ENCODE measurements at places on chromosomes 13 and 19. TPM values are rescaled to one million over a fixed set of nuclear protein-coding genes. Genes with fewer than 3 reads are reported as not detected.

Gene MCF2L
- 0.57 TPM for total RNA-seq

Gene SIAH3
- total RNA-seq = not detected

Gene CATSPERD
- total RNA-seq = 0.08 TPM

Gene UHRF1
- total RNA-seq = 53.6 TPM

Gene WTIP
- 73.6 TPM for total RNA-seq

Gene INSL3
- total RNA-seq = 0.57 TPM

Gene ZNF829
- total RNA-seq = 7.2 TPM

Gene ZNF8
- total RNA-seq = 12.6 TPM

Gene MEIS3
- 11.3 TPM for total RNA-seq

Gene ZNF793
- total RNA-seq = 10.1 TPM

Gene SRRM5
- total RNA-seq = 0.10 TPM
